ENCODE measurements at places on chromosomes 2 and 18. TPM values are rescaled to one million over a fixed set of nuclear protein-coding genes. Genes with fewer than 3 reads are reported as not detected.

DNA sequence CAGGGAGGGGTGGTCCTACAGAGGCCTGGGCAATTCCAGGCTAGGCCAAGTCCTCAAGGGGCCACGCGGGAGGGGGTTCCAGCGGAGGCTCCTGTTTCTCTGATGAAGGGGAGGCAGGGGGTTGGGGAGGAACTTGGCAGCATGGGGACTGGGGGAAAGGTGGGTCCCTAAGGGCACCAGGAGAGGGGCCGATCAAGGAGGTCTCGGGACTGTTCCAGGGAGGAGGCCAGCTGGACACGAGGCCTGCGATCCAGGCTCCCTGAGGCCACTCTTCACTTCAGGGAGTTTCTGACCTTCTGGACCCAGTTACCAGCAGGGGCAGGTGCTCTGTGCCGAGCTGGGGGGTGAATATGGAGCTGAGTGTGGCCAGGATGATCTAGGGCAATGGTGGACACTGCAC is 71.5 kb downstream of the ASB1 start:
- DNase-seq: no peak

DNA sequence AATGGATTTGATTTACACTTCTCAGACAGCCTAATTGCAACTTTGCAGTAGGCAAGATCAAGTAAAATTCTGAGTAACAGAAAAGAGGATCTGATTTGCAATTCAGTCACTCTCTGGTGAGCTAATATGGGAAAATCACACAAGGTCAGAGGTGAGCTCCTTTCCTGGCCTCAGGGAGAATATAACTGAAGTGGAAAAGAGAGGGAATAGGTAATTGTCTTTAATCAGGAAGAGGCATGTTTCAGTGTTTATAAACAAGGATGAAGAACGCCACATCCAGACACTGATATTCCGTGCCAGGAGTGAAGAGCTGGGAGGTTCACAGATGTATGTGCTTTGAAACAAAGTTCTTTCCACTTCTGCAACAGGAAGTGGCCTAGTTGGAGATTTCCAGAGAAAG is 127.1 kb downstream of the ETAA1 start:
- DNase-seq: no peak

- DNase-seq: no peak
These were observed 20.3 kb downstream of the LONRF2 start for GRCh38 chr2:100301881-100302584.

DNA sequence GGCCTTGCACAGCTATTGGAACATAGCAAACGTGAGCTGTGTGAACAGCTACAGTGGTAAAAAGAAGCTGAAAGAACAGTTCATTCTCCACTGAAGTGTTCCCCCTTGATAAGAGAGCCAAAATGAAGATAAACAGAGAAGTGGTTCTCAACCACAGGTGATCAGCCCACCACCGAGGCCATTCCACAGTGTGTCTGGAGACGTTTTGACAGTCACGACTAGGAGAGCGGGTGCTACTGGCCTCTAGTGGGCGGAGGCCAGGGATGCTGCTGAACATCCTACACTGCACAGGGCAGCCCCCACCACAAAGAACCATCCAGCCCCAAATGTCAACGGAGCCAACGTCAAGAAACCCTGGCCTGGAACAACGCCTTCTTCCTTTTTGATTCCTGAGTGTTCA is 38.4 kb downstream of the ADCY3 start:
- no peak for DNase-seq

DNA sequence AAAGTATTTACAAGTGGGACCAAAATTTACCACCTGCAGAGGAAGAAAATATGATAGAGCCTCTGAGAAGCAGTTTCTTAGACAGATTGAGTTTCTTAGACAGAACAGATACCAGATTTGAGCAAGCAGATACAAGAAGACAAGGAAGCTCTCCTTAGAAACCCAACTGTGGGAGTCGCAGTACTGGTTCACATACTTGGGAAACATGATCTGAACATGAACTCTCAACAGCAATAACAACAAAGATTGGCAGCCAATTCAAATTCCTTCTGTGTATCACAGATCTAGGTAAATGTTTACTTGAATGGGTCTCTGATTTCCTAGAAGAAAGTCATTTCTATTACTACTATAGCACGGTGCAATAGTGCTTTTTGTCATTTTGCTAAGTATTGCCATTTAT is 82.1 kb downstream of the OLA1 start:
- no peak for DNase-seq

- no peak for DNase-seq
These were observed 38.4 kb upstream of the COBLL1 start for GRCh38 chr2:164879901-164880535.

DNA sequence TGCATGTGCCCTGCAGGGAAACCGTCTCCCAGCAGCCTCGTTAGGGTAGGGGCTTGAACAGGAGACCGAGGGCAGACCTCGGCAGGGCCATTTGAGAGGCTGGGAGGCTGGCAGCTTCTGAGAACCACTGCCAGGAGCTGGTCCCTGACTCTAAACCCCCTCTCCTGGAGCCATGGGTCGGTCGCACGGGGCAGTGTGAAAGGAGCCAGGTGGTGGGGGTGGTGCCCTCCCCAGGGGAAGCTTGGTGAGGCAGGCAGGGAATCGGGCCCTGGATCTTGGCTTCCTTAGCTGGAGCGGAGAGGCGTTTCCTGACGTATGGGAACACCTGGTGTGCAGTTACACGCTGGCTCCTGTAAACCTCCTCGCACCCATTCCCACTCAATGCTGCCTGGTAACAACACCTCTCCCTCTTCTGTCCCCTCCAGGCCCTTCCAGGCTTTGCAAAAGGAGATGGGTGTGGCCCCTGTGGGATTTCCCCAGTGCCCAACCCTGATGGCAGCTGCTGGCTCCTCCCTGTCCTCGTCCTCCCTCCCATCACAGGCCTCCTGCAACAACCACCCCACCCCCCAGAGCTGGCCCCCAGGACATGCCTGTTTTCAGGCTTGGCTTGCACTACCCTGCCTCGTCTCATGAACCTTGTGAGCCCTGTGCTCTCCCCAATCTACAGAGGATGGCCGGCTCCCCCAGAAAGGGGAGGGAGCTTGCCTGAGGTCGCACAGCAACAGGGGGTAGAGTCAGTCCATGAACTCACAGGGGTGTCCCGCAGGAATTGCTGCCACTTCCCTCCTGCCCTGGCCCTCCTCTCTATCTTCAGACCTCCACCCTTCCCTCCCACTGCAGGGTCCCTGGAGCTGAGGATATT is 24.4 kb downstream of the ADRA2B start:
- no peak for DNase-seq

DNA sequence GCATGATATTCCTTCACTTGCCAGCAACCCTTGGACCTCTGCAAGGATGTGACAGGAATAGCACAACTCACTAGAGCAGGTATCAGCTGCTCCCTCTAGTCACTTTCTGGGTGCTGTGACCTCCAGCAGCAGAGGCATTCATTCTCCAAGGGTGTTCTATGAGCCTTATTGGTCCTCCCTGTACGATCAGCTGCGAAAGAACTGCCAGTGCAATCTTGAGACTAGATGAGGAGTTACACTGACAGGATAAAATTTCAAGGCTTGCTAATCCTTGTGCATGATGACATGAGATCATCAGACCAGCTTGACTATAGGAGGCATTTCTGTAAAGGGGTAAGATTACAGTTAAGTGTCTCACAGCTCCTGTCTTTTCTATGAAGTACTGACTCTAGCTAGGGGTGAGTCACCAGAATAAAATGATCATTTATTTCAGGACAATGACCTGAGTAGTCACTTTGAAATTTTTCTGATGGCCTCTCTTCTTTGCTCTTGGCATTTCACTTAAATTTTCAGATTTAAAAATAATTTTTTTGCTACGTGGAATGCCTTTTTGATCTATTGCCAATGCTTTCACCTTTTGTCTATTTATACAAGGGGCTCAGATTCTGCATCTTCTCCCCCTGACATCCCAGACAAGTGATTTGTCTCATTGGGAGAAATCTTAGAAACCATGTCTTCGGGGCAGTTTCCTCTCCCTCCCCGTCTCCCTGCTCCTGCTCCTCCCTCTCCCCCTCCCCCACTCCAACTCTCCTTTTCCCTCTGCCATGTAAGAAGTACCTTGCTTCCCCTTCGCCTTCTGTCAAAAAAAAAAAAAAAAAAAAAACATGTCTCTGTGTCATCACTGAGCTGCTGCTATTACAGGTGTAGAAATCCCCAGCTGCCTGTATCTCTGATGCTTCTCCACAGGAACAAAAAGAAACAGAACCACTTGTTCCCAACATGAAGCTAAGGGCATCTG is 49.2 kb upstream of the FRZB start:
- DNase-seq: no peak

- no peak for DNase-seq
These were observed 746.1 kb upstream of the DDX18 start for GRCh38 chr2:117068371-117068770.

DNA sequence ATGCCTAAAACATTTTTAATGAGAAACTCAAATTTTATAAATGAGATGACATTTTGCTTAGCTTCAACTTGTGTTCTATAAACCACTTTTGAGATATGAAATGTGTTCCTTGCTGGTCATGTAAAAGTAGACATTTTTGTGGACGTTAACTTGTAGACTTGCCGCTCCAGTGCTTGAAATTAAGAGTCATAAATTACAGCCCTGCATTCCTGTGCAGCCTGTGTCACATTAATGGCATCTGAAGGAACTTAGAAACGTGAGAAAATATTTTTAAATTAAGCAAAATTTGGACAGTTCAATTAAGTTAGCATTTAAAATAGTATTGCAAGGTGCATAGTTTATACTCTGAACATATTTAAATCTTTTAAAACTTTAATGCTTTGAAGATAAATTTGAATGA is 98.3 kb upstream of the LDLRAD4 start:
- no peak for DNase-seq

GRCh38 chr2:127512362-127512761 is 13.9 kb downstream of the IWS1 start:
- no peak for DNase-seq

- DNase-seq: no peak
These were observed 31.9 kb upstream of the FOSL2 start for GRCh38 chr2:28360718-28361293.

DNA sequence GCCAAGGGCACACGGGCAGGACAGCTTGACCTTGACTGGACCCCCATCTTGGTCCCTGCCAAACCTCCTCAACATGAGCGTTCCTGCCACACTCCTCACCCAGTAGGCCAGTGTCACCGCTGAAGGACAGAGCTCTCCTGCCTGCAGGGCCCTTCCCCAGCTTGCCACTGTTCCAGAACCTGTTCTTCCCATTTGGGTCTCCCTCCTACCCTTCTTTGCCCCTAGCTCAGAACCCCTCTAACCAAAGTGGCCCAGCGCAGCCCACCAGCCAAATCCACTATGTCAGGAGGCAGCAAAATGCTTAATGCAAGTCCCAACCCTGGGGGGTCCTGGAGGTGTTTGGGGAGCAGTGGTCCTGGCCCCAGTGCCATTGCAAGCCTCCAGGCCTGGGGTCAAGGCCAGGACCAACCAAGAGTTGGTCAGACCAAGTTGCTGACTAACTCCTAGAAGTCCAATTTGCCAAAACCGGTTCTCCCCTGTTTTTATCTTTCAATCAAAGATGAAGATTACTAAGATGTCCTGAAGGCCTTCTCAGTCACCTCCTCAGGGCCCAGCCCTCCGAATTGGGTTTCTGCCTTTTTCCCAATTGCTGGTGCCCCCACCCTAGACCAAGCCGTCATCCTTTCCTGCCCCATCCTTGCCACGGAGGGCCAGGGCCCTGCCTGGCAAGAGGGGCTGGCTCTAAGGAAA is 4.5 kb upstream of the ASPRV1 start:
- DNase-seq: no peak

DNA sequence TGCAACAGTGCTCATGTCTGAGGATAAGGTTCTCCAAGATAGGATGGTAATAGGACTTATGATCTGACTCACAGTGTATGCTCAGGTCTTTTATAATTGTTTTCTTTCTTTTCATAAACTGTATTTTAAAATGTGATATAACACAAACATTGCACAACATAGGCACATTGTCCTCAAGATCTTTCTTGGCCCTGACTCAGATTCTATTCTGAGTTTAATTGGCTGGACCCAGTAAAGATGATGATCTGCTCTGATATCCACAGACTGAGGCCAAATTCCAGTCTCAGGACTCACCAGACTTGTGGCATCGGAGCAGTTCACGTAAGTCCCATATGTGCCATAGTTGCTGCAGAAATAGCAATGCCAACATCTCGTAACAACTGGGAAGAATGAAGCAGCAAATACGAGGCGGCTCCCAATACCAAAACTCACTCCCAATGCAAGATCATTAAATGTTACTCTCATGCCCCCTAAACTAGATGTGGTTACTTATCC is 448.9 kb upstream of the SLC14A2 start:
- no peak for DNase-seq

- DNase-seq: no peak
These were observed 44.6 kb downstream of the WDFY1 start for GRCh38 chr2:223900531-223900930.

- no peak for DNase-seq
These were observed 762.2 kb upstream of the GCFC2 start for GRCh38 chr2:76472946-76473345.

- no peak for DNase-seq
These were observed 462.6 kb downstream of the EPHA4 start for GRCh38 chr2:221109552-221109951.

DNA sequence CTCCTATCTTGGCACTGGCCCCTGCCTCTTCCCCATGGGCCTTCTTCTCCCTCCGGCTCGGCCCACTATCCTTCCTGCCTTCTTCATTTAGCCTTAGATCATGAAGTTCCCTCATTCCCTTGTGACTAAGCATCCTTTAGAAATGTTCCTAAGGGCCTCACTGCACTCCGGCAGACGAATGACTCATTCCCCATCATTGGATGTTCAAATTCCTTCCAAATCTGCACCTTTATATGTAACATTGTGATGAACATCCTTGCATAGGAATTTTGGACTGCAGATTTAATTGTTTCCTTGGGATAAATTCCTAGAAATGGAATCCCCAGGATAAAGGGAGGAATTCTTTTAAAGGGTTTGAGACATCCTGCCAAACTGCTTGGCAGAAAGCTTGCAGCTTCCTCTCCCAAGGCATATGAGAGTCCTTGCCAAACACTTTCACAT is 19.0 kb downstream of the CRACDL start:
- no peak for DNase-seq

DNA sequence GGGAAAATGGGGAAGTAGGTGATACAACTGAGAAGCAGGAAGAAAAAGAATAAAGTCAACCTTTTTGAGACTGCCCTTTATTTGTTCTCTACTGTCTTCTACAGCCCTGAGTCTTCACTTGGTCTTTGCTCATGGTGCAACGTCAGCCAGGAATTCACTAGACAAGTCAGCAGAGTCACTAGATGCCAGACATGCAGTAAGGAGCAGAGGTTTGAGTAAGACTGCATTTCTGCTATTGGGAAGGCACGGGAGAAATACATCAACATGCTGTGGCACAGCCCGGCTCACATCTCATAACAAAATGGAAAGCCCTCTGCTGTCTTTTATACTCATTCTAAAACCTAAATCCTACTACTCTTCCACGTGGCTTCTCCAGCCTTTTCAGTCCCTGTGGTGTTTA is 67.1 kb downstream of the PRELID3A start:
- no peak for DNase-seq

GRCh38 chr18:75068682-75069435 is 140.1 kb downstream of the PTGR3 start:
- DNase-seq: no peak

Gene TMEM247
- not detected for total RNA-seq

Gene FN1
- total RNA-seq: 215 TPM

Measured in thyroid gland (tissue), 4 donors.